ENCODE measurements at places on chromosomes 5 and 9.

DNA sequence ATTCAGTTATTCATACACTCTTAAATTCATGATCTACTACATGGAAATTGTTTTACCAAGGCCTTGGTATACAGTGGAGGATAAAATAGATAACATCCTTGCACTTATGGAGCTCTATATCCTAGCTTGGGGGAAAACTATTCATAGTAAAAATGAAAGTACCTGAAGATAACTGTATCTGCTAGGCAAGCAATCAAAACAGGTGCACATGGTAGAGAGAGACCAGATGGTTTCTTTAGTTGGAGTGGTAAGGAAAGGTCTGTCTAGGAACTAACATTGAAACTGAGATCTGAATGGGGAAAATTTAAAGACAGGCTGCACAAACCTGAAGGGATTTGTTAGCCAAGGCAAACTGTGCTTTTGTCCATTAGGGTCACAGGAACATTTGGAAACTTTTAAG, 11.1 kb upstream of the SLCO4C1 start:
- DNase-seq, result no peak

DNA sequence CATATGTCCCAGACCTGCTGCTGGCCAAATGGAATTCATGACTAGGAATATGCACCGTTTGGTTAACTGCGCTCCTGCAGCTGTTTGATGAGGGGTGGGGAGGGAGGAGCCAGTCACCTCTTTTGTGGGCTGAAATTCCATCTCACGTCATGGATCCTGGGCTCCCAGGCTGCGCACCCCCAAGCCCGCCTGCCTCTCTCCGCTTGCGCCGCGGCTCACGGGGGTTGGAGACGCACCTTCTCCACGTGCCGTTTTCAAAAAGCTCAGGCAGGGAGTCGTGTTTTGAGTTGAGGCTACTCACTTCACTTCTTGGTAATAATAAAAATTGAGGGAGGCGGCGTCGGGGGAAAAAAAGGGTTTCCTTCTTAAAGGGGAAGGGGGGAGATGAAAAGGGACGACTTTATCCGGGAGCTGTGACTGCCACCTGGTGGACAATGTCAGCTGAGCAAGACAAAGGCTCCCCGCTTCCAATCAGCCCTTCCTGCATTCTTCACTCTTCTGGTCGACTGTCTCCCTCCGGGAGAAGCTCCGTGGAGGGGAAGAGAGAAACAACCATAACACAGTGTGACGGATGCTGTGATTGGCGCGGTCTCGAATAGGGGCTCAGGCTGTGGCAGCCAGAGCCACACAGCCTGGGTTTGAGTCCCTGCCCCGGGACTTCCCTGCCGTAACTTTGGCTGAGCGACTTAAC, 15.9 kb upstream of the C5orf47 start:
- DNase-seq, result peak; percentile 88

DNA sequence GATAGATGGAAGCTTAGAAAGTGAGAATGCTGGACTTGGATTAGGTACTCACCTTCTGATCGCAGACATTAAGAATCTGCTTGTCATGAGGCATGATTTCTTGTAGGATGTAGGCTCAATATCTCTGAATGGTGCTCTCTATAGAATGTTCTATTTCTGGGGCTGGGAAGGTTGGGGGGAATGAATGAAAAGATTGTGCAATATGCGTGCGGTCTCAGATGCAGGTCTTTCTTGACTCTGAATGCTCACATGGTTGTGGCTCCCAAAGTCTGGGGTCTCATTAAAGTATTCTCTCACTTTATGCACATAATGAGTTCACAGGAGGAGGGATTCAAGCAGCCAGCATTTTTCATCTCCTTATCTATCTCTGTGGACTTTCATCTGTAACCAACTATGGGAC, 482.0 kb upstream of the CD180 start:
- no peak for DNase-seq

DNA sequence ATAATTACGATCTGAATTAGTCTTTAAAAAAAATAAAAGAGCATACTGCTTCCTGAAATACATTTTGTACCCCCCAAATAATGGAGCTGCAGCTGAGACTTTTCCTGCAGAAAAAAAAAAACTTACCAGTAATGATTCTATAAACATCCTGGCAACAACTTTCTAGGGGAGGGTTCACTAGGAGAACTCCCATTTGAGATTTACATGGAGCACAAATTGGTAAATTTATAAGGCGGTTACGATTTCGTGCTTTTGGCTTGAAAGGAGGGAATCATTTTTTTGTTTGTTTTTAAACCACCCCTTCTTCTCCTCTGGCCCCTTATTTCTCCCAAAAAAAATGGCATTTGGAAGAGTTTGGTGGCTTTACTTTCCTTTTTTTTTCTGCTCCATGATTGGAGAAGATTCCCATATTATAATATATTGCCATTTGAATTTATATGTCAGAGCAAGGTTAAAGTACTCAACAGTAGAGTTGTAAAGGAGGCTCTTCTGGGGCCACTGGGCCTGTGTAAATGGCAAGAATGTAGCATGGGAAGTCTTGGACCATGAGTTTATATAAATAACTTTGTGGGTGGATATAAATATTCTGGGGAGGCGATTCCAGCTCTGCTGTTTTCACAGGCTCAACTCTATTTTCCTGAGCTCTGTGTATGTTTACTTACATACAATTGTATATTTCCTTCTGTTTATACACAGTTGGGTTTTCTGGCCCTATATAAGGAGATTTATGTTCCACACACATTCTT, 159.9 kb downstream of the CSNK1G3 start:
- no peak for DNase-seq

DNA sequence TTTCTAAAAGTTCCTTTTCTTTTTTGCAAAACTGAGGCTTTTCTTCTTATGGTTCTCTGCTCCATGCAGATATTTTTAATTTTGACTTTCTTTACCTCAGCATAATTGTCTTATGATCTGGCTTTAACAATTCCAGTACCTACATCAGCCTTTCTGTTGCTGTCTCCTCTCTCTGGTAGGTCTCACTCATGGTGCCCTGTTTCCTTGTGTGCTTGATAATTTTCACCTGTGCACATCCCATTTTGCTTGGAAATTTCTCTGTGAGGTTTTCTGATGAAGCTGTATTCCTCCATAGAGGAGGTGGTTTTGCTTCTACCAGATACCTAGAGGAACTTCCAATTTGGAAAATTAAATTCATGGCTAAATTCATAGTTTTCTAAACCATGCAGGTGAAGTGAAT, 2.3 kb upstream of the HSD17B3 start:
- DNase-seq, result no peak

DNA sequence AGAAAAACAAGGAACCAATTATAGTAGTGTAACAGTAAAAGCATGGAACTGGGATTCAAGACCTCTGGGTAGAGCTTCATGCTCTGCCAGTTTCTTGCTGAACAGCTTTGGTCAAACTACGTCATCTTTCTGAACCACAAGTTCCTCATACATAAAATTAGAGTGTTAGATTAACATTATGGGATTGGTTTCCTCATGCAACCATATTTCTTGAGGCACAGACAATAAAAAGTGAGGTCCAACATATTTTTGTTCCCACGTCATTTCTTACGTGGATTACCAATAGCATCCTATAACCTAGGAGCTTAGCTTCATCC, 354.8 kb downstream of the TMEM232 start:
- DNase-seq, result peak; percentile 13

GRCh38 chr5:83026930-83027687, 50.1 kb downstream of the TMEM167A start:
- peak; percentile 26 for DNase-seq

GRCh38 chr9:124453586-124454191, 3.4 kb downstream of the ADGRD2 start:
- no peak for DNase-seq

- DNase-seq, result no peak
Observed at GRCh38 chr5:172721455-172722326, 49.3 kb downstream of the DUSP1 start.

- DNase-seq, result no peak
Observed at GRCh38 chr9:79604149-79604548, 32.4 kb downstream of the TLE4 start.

DNA sequence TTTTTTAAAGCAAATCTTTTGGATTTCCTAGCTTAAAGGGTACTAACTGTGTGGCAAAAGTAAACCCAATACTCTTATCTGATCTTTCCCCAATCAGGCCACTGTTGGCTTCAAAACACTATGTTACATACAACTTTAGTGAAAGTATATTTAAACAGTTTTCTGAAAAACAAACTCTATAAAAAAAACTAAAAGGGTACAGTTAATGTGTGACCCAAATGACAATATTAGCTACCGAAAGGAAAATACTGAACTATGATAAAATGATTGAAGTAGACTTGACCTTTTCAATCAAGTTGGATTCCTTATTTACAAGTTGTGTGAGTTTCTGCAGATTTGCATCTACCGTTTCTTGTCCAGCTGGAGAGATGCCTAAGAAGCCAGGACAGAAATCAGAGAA, 5.8 kb downstream of the MTX3 start:
- no peak for DNase-seq

GRCh38 chr5:160311491-160312133, 752 bp downstream of the CCNJL start:
- no peak for DNase-seq

DNA sequence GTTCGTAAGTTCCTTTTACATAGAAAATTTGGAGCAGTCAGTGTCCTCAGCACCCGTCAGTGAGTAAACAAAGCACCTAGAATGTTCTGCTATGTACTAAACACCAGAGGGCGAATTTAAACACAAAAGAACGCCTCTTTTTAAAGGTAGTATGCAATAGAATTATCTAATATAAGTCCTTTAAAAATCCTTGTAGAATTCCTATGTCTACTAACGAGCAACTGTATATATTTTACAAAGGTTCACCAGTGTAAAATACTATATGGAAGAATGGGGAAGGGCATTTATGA, 499 bp upstream of the TMEM232 start:
- DNase-seq, result no peak

GRCh38 chr5:72378639-72379289, 58.6 kb downstream of the PTCD2 start:
- DNase-seq, result no peak

- DNase-seq, result no peak
Observed at GRCh38 chr9:7554699-7555098, 244.9 kb downstream of the DMAC1 start.

DNA sequence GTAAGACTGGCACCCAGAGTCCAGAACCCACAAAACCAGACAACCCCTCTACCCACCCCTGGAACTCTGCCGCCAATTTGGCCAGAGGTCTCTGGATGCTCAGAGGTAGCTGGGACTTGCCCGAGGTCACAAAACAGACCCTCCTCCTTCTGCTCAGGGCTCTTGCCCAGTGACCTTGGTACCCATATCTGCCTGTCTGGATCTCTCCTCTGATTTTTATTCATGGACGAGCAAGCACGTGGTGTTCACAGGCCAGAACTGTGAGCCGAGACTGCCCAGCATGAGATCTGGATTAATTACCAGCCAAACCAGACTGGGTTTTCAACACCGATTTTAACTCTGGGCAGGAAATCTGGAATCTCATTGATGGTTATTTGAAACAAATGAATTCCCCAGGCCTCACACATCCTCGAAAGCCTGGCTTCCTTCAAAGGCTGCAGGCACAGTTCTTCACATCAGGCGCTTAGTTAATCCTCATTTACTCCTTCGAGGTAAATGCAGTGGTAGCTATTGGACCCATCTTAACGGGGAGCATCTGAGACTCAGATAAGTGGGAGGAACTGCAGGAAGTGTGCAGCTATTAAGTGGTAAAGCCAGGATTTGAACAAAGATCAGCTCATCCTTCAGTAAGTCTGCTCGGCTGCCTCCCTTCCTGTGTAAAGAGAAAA, 21.4 kb downstream of the COL27A1 start:
- no peak for DNase-seq

GRCh38 chr5:143871672-143872071, 59.7 kb downstream of the HMHB1 start:
- no peak for DNase-seq

DNA sequence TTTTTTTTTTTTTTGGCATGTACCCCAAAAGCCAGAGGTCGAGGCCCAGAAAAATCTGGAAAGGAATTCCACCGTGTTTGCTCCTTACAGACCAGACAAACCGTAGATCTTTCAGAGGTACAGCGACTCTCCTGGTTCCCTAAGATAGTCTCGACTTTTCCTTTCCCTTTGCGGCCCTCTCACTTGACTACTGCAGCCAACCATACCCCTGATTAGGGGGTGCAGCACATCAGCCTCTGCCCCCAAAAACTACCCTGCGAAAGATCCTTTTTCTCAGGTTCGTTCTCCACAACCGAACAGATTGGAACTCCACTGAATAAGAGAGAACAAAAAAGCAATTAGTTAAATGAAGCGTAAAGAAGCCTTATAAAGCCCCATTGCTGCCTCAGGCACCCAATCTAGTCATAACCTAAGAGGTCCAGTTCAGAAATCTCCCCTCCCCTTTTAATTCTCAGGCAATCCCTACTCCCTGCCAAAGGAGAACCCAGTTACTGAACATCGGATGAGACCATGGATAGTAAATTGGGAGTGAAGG, 379 bp upstream of the TICAM2 start:
- DNase-seq, result no peak

DNA sequence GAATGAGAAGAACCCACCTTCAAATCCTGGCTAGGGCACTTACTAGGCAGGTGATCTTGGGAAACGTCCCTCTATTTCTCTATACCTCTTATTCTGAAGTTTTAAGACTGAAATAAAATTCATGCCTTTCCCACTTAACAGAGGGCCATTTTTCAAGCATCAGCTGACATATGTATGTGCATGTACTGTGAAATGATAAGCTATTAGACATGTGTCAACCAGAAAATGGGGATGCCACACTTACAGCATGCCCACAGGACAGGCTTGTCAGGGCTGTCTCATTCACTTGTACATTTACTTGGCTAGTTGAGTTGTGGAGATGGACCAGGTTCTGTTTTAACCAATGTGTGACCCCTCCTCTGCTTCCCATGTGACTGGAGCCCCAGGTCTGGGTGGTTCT, 78.5 kb downstream of the C9orf152 start:
- DNase-seq, result no peak

- DNase-seq, result no peak
Observed at GRCh38 chr5:142306077-142306502, 18.7 kb downstream of the SPRY4 start.

Data from GM13977 (cell line).